Fibroblast of skin of left biceps (primary cell): ENCODE measurements at places on chromosomes 4 and X.
A peak's percentile ranks its signal among the peaks of the same experiment; 100 is the strongest.

GRCh38 chr4:105437637-105438036 lies 36.2 kb downstream of the PPA2 start:
- no peak for DNase-seq

GRCh38 chr4:119471259-119471658 lies 149.3 kb upstream of the FABP2 start:
- DNase-seq = no peak

GRCh38 chrX:31353095-31353494 lies 281.3 kb upstream of the FTHL17 start:
- DNase-seq = peak; percentile 10

DNA sequence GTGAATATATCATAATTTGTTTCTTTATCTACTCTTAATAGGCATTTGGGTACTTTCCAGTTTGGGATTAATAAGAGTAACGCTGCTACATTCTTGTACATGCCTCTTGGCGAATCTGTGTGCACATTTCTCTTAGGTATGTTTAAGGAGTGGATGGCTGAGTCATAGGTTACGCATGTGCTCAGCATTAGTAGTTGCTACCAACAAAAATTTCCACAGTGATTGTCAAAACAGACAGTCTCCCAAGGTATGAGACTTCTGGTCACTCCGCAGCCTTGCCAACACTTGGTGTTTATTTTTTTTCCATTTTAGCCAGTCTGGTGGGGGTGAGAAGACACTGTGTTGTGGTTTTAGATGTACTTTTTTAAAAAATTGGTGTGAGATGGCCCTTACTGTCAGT lies 44.6 kb downstream of the FGFBP1 start:
- peak; percentile 79 for DNase-seq

GRCh38 chr4:119016636-119017035 lies 119.0 kb upstream of the MYOZ2 start:
- peak; percentile 88 for DNase-seq

DNA sequence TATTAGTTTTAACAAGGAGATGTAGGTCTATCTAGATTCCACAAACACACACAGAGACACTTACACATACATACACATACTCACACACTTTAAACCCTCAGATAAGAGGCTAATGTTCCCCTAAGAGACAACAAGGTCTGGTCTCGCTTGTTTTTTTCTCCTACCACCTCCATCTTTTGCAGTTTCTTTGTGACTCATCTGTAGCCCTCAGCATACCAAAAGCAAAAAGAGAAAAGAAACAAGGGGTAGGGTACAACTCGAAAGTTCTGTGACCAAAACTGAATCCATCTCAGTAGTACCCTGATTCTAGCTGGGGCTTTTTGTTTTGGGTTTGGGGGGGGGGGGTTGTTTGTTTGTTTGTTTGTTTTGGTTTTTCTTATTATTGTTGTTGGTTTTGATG lies 12.2 kb upstream of the EXOSC9 start:
- DNase-seq = no peak

- DNase-seq = no peak
These were observed 818.4 kb upstream of the GRID2 start for GRCh38 chr4:91485415-91485814.

DNA sequence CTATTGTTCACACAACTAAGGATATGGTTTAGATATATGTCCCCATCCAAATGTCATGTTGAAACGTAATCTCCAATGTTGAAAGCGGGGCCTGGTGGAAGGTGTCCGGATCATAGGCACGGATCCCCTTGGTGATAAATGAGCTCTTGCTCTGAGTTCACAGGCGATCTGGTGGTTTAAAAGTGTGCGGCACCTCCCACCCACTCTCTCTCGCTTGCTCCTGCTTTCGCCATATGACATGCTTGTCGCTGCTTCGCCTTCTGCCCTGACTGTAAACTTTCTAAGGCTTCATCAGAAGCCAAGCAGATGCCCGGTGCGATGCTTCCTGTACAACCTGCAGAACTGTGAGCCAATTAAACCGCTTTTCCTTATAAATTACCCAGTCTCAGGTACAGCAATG lies 128.5 kb downstream of the NFKB1 start:
- no peak for DNase-seq

DNA sequence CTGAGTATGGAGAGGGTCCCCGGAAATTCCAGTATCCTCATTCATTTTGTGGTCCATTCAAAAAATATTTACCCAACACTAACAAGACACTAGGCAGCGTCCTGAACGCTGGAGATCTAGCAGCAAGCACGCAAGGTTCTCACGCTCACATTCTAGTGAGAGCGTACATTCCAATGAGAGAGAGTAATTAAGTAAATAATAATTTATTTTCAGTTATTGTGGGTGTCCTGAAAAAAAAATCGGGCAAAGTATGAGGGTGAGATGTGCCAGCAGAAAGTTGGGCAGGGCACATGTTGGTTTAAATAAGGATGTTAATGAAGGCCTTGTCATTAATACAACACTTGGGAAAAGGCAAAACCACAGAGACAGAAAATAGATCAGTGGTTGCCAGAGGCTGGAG lies 4.0 kb upstream of the TMEM156 start:
- no peak for DNase-seq

- no peak for DNase-seq
These were observed 15.5 kb downstream of the SMIM10L2A start for GRCh38 chrX:135436966-135437866.

DNA sequence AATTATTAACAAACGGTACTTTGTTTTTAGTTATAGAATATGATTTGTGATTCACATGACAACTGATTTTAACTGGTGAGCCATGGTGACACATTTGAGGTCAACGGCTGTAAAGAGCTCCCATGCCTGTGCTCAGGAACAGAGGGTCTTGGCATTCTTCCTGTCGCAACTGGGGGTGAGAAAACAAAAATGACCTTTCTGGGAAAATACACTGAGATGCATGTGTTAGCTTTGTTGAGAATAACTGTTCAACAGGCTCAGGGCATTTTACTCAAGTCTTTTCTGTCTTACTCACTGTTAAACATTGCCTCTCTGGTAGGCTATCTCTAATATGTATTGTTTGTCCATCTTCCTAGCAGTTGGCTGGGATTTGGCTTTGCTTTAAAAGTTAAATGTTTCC lies 57.1 kb upstream of the HPGD start:
- no peak for DNase-seq

GRCh38 chr4:6391186-6391851 lies 81.1 kb downstream of the PPP2R2C start:
- no peak for DNase-seq

DNA sequence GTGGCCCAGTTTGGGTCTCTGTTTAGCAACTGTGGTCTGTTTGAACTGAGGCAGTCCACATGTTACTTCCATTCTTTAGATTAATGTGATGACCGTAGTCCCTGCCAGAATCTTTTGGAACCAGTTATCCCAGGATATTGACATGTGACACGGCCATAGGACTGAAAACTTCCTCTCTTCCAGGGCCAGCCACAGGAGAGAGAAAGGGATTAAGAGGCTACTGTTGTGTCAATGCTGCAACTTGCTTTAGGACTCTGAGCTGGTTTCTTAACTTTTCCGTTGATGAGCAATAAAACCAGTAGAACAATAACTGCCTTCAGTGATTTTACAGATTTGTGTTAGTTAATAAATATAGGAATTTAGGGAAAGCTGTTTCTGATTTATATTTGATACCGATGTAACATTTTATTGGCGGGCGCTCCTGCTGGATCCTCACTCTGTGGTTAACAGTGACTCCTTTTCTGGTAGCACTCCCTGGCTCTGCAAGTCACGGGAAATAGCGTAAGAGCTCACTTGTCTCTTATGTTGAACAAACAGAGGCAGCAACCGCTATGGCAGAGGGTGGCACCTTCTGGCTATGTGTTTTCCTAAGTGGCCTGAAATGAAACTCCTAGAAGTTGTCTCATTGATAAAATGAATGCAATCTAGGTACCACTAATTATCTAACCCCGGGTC lies 2.5 kb downstream of the TENM3 start:
- no peak for DNase-seq

- DNase-seq = no peak
These were observed 38.1 kb downstream of the LAMTOR3 start for GRCh38 chr4:99856166-99856565.

- peak; percentile 9 for DNase-seq
These were observed 1.5 kb downstream of the GRID2 start for GRCh38 chr4:92305148-92305877.

GRCh38 chr4:26510334-26510964 lies 20.2 kb upstream of the CCKAR start:
- no peak for DNase-seq

DNA sequence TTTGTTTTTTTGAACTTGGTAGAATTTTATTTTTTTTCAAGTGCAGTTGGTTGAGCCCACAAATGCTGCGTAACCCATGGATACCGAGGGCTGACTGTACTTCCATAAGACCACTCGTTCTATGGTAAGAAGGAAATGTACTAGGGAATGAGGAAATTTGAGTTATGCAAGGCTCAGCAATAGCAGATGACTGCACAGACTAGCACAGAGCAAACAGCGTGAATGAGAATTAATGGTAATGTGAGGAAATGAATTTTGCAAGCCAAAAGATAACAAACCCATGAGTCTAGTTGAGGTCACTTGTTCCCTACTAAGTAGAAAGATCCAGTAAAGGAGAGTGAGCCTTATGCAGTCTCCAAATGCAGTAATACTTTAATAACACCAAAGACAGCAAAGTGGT lies 17.4 kb downstream of the GSPT2 start:
- DNase-seq = no peak

DNA sequence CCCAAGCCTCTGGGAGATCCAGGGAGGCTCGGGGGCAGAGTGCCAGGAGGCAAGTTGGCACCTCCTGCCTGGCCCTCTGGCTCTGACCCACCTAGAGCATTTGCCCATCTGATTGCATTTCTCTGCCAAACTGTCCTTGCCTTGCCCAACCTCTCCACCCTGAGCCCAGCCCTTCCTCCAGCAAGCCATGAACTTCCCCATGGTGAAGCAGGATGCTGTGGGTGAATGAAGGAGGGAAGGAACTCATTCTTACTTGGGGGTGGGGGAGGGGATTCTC lies 9.3 kb upstream of the CNGA2 start:
- DNase-seq = no peak

- DNase-seq = no peak
These were observed 11.8 kb upstream of the CLDN24 start for GRCh38 chr4:183333983-183334382.

DNA sequence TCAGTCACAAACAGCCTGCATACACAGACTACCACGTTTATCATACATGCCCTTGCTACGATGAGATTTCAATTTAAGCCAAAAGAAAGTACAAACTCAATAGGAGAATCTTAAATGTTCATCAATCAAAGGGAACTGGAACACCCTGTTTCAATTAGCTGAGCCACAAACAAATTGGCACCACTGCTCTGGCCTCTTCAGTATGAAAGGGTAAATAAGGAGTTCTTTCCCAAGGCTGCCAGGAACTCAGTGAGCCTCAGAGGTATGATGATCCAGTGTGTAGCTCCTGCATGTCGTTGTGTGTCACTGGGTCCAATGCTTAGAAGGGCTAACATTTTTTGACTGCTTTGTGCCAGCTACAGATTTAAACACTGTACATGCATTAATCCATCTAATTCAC lies 5.4 kb downstream of the RNF150 start:
- DNase-seq = no peak

GRCh38 chr4:76518241-76518640 lies 83.2 kb downstream of the SHROOM3 start:
- DNase-seq = peak; percentile 48

DNA sequence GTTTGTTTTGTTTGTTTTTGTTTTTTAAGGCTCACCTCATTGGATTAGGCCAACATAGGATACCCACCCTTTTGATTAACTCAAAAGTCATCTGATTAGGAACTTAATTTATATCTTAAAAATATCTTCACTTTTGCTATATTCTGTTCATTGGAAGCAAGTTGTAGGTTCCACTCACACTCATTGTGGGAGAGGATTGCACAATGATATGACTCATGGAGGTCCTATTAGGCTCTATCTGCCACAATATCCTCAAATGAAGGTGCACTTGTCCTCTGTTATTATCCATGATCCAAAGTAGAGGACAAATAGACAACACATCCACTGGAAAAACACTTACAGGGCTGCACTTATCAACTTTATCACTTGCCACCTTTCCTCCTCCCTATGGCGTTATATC lies 60.5 kb upstream of the ADAMTS3 start:
- no peak for DNase-seq

DNA sequence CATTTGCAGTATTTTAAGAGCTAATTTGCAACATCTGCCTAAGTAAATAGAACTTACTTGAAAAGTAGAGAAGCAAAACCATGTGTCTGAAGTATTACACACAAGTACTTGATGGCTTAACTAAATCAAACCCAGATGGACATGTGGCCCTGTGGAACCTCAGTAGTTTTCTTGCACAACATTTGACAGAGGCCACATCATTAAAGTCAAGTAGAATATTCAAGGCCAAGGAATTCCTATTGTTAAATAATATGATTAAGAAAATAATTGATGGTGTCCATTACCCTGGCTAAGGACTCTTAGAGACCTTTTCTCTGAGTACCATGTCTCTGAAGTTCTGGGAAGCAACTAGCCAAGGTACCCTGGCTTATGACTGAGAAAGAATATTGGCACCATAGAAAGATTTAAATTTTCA lies 135.4 kb upstream of the OTUD4 start:
- peak; percentile 94 for DNase-seq

DNA sequence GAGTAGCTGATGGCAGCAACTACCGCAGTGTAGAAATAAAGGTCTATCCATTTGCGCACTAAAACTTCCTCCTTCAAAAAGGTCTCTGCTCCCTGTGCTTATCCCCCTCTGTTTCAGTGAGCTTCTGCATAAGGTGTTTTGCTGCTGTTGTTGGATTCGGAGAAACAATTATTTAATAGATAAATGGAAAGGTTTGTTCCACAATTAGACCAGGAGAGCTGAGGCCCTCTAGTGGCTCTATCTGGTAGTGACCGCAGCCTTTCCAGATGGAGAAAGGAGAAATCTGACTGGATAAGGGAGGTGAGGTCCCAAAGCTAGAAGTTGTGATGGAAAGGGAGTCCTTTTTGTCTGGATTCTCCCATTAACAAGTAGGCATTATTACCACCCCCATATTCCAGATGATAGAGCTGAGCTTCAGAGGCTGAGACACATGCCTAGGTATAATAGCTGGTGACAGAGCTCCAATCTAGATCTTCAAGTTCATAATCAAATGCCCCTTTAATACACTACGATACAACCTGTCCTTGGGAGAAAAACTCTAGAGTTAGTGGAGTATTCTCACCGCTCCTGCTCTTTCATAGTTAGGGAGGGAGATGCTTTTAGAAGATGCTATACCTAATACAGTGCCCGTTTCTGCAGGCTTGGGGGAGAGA lies 5.1 kb upstream of the GABRQ start:
- DNase-seq = no peak

DNA sequence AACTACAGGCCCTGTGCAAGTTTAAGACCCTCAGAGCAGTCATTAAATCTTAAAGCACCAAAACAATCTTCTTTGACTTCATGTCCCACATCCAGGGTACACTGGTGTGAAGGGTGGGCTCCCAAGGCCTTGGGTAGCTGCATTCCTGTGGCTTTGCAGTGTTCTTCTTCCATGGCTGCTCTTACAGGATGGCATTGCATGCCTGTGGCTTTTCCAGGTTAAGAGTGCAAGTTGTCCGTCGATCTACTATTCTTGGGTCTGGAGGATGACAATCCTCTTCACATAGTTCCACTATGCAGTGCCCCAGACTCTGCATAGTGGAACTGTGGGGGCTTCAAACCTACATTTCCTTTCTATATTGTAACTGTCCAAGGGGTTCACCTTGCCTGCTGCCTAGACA lies 494.5 kb downstream of the CFAP47 start:
- DNase-seq = no peak
